ENCODE measurements at places on chromosomes 1 and 21. TPM values are rescaled to one million over a fixed set of nuclear protein-coding genes. Genes with fewer than 3 reads are reported as not detected.

GRCh38 chr1:174114788-174115448 is 44.4 kb upstream of the RABGAP1L start:
- no peaks in the 10 kb centered on the region for H3K27me3 ChIP-seq
- no peaks in the 10 kb centered on the region for H3K36me3 ChIP-seq
- H3K27ac ChIP-seq: no peak overlapping the region
- no peaks in the 10 kb centered on the region for H3K4me1 ChIP-seq
- no peak for DNase-seq
- no peak overlapping the region for H3K4me3 ChIP-seq

BGLAP gene
- total RNA-seq: 0.28 TPM

DNA sequence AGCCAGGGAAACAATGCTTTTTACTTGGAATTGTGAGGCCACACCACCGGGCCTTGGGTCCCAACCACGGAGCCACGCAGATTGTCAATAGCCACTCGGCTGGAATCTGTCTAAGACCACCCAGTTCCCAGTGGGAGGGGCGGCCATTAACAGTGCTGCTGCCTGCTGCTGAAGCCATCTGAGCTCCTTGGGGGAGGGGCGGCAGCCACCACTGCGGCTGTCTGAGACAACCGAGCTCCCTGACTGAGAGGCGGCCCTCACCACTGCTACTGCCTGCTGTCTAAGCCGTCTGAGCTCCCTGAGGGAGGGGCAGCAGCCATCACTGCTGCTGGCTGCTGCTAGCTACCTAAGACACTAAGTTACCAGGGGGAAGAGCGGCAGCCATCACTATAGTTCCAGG is 64.3 kb downstream of the DMRTA2 start:
- H3K4me3 ChIP-seq: no peak overlapping the region
- no peak overlapping the region for H3K27ac ChIP-seq
- H3K4me1 ChIP-seq: no peaks in the 10 kb centered on the region
- H3K27me3 ChIP-seq: no peaks in the 10 kb centered on the region
- no peak for DNase-seq

DNA sequence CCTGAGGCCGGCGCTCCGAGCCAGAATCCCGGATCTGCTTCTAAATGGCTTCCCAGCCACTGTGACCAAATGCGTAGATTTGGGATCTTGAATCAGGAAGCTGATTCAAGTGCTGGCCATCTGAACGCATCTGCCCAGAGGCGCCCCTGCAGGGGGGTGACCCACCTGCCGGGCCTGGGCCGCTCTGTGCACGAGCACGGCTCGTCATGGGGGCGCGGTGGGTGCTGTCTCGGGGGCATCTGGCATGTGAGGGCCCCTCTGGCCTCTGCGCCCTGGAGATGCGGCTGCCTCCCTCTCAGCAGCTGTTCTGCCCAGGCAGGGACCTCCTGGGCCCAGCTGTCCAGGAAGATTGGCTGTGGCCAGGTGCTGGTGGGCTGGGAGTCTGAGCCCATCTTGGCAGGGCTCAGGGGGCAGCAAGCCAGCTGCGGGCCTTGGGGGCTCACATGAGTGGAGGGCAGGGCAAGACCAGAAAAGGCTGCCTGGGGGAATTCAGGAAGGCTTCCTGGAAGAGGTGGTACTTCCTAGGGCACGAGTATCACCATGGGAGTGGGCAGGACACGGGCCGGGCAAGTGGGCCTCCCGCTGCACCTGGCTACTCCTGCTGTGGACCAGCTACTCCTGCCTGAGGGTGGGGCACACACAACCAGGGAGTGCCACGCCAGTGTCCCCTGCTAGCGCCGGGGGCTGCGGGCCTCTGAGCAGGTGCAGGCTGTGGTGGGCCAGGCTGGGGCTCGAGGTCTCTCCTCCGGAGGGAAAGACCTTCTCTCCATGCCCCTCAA is 25.1 kb downstream of the PLCH2 start:
- no peaks in the 10 kb centered on the region for H3K4me1 ChIP-seq
- H3K27ac ChIP-seq: no peak overlapping the region
- H3K36me3 ChIP-seq: no peaks in the 10 kb centered on the region
- DNase-seq: no peak
- H3K27me3 ChIP-seq: no peaks in the 10 kb centered on the region

MAN1A2 gene
- total RNA-seq: 58.7 TPM

LDLRAD2 gene
- total RNA-seq: 0.23 TPM

DPT gene
- total RNA-seq: 0.42 TPM

DNA sequence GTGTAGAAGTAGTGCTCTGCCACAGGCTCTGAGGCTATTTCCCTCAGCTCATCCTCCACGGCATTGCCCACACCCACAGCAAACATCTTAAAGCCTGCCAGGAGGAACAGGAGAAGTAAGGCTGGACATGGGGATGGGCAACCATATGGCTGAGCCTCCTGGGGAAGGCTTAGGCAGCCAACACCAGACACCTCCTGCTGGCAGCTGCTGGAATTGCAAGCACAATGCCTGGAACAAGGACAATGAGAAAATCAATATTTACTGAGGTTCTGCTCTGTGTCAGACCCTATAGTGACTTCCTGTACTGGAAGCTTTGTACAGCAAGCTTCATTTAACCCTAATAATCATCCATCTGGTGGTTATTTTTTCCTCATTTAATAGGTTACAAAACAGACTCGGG is 8.2 kb downstream of the MATN1 start:
- no peak overlapping the region for H3K4me3 ChIP-seq
- no peak overlapping the region for H3K27ac ChIP-seq
- H3K4me1 ChIP-seq: peaks cover 5% of the 10 kb centered on the region
- H3K27me3 ChIP-seq: no peaks in the 10 kb centered on the region

Measured in liver (tissue), 10 donors.